A549 treated with ZK216348 at 1 μM for 4 hours (cell line): ENCODE measurements at places on chromosomes 7 and 10. TPM values are rescaled to one million over a fixed set of nuclear protein-coding genes. Genes with fewer than 3 reads are reported as not detected.

OR2A5 gene
- not detected in 5 replicates for total RNA-seq

CLDN3 gene
- 0.58 to 4.4 TPM (median 3.2 TPM) in 5 replicates for total RNA-seq

ATRNL1 gene
- 0.09 to 0.48 TPM (median 0.19 TPM) in 5 replicates for total RNA-seq

C7orf33 gene
- total RNA-seq, result not detected in 5 replicates

CFTR gene
- total RNA-seq, result 0.08 to 0.09 TPM in 2 of 5 replicates, not detected in the others
